Stimulated activated CD4-positive, alpha-beta T cell treated with anti-CD3 and anti-CD28 coated beads, Interleukin-15, amount 100 ng/mL, for 1 hour (primary cell): ENCODE measurements at places on chromosomes 1 and 21.

GRCh38 chr1:238187575-238187949, 296.8 kb upstream of the ZP4 start:
- DNase-seq, result no peak

DNA sequence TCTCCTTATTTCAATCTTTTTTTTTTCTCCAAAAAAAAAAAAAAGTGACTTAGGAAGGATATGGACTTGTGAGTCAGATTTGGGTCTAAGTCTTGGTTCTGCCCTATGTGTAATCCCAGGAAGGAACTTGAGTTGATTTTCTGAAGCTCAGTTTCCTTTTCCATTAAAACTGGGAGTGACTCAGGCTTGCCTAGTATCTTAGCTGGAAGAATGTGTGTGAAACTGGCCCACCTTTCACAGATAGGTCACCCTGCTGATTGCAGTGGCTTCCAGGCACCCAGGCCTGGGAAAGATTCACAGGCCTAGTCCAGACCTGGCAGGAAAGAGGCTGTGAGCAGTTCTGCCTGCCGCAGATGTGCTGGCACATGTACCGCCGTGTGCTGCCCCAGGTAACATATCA, 218.3 kb upstream of the HOOK1 start:
- DNase-seq, result no peak

- DNase-seq, result no peak
Measured at GRCh38 chr1:214107322-214108096, 119.7 kb downstream of the PROX1 start.

GRCh38 chr1:39116116-39116607, 88.3 kb upstream of the MACF1 start:
- DNase-seq, result no peak

- DNase-seq, result no peak
Measured at GRCh38 chr1:14189381-14189780, 409.1 kb upstream of the KAZN start.
